Lower lobe of right lung (tissue), 2 donors: ENCODE measurements at places on chromosomes 4 and X. TPM values are rescaled to one million over a fixed set of nuclear protein-coding genes. Genes with fewer than 3 reads are reported as not detected.

The ABCG2 gene
- 9.1 TPM for total RNA-seq

The IL3RA gene
- total RNA-seq, result 59.9 TPM

The CT45A2 gene
- total RNA-seq, result not detected

GRCh38 chrX:111360839-111361238, 51.2 kb downstream of the DCX start:
- no peaks in the 10 kb centered on the region for H3K36me3 ChIP-seq
- no peak overlapping the region for H3K27ac ChIP-seq
- H3K4me1 ChIP-seq, result no peaks in the 10 kb centered on the region
- DNase-seq, result no peak
- no peaks in the 10 kb centered on the region for H3K27me3 ChIP-seq

- H3K27me3 ChIP-seq, result no peaks in the 10 kb centered on the region
- no peaks in the 10 kb centered on the region for H3K36me3 ChIP-seq
Measured at GRCh38 chr4:176964116-176964691, 171.5 kb upstream of the VEGFC start.

GRCh38 chr4:72275381-72275780, 243.6 kb downstream of the NPFFR2 start:
- H3K27ac ChIP-seq, result no peak overlapping the region
- no peak for DNase-seq
- H3K27me3 ChIP-seq, result no peaks in the 10 kb centered on the region
- H3K4me1 ChIP-seq, result no peaks in the 10 kb centered on the region
